Stimulated activated CD8-positive, alpha-beta memory T cell treated with anti-CD3 and anti-CD28 coated beads, Interleukin-4, amount 100 ng/mL, for 1 hour (primary cell): ENCODE measurements at places on chromosomes 12 and 14.

- DNase-seq, result no peak
Observed at GRCh38 chr12:45559537-45559936, 170.0 kb upstream of the ARID2 start.

DNA sequence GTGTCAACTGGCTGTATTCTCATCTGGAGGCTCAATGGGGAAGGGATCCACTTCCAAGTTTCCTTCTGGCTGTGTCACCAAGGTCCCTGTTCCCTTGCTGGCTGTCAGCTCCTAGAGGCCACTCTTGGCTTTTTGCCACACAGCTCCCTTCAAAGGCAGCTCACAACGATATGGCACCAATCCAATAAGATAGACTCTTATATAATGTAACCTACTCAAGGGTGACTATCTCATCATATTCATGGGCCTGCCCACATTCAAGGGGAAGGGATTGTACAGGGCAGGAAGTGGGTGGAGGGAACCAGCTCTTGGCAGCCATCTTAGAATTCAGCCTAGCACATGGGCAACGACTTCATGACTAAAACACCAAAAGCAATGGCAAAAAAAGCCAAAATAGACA, 98.7 kb upstream of the PLXNC1 start:
- no peak for DNase-seq

- DNase-seq, result no peak
Observed at GRCh38 chr12:68007466-68007865, 18.2 kb downstream of the IFNG-AS1 start.

DNA sequence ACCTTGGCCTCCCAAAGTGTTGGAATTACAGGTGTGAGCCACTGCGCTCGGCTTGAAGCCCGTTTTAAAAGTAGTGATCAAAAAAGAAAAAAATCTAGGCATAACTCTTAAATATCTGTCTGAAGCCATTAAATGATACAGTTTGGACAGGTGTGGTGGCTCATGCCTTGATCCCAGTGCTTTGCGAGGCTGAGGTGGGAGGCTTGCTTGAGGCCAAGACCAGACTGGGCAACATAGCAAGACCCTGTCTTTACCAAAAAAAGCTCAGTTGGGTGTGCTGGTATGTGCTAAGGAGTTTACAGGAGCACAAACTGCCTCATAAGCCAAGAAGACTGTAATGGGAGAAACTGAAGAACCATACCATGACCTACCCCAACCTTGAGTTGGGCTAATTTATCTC, 26.0 kb downstream of the SYNE2 start:
- no peak for DNase-seq

DNA sequence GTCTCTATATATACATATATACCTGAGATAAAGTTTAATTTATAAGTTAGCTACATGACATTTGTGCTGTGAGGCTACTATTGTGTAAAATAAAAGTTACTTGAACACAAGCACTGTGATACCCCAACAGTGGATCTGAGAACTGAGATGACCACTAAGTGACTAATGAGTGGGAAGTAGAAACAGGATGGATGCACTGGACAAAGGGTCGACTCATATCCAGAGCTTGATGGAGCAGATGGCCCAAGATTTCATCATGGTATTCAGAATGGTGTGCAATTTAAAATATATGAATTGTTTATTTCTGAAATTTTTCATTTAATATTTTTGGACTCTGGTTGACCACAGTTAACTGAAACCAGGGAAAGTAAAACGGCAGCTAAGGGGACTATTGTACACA, 908.6 kb upstream of the MDGA2 start:
- DNase-seq, result no peak

- DNase-seq, result no peak
Observed at GRCh38 chr14:54554401-54554800, 12.5 kb upstream of the SAMD4A start.

DNA sequence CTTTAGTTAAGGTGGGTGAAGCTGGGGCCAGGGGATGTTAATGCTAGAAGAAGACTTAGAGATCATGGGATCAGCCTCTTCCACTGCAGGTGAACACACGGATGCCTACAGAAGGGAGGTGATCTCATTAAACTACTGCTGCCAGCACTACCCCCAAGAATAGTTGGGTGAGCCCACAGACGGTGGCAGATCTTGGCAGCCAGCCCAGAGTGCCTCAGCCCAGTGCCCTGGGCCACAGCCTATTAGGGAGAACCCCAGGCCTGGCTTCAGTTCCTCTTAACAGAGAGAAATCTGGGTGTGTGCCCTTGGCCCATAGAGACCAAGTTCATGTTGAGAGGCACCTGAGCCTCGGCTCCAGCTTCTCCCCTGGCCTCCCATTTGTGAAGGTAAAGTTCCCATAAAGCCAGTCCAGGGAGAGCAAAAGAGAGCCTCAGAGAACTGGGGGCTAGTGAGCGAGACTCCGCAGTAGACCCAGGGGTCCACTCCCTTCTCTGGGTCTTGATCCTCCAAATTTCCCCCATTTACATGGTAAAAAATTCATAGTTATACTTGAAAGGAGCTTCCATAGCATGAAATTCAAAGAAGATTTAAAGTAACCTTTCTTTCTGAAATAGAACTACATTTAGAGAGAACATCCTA, 125.0 kb upstream of the CCND2 start:
- DNase-seq, result peak; percentile 35

DNA sequence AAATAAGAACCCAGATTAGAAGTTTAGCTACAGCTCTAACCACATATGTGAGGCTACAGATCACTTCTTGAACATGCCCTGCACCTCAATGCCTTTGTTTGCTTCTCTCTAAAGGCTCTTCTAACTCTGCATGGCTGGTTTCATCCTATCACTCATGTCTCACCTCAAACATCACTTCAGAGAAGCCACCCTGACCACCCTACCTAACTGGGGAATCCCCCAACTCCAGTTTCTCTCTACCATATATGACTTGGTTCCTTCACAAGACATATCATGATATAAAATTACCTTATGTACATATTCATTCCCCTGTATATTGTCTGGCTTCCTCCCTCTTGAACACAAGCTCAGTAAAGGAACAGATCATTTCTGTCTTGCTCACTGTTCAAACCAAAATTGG, 250.2 kb upstream of the GRIP1 start:
- DNase-seq, result no peak

- DNase-seq, result no peak
Observed at GRCh38 chr14:104155513-104155912, 17.1 kb downstream of the KIF26A start.

- no peak for DNase-seq
Observed at GRCh38 chr12:103852498-103852997, 11.5 kb upstream of the NT5DC3 start.

DNA sequence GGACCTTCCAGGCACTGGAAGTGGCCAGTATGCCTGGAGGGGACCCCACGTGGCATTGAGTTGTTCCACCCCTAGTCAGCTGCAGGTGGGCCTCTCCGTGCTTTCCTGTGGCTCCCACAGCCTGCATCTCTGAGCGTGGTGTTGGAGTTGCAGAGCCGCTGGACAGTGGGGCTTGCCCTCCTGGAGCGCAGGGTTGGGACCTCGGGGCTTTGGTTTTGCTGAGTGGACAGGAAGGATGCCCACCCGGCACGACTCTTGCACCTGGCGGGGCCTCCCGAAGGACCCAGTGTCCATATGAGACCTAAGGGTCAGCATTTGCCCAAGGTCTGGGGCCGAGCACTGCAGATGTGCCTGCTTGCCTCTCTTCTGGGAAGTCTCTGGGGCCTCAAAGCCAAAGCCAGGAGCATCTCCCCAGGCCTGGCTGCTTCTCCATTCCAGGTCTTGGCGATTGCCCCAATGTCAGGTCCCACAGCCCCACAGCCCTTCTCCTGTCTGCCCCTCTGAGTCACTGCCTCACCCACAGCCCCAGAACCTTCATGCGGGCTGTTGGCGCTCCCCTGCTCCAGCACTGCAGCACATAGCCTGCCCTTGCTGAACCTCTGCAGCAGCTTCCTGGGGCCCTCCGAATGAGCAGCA, 1.5 kb downstream of the PACS2 start:
- DNase-seq, result no peak

- no peak for DNase-seq
Observed at GRCh38 chr12:95443459-95443858, 30.5 kb upstream of the METAP2 start.

DNA sequence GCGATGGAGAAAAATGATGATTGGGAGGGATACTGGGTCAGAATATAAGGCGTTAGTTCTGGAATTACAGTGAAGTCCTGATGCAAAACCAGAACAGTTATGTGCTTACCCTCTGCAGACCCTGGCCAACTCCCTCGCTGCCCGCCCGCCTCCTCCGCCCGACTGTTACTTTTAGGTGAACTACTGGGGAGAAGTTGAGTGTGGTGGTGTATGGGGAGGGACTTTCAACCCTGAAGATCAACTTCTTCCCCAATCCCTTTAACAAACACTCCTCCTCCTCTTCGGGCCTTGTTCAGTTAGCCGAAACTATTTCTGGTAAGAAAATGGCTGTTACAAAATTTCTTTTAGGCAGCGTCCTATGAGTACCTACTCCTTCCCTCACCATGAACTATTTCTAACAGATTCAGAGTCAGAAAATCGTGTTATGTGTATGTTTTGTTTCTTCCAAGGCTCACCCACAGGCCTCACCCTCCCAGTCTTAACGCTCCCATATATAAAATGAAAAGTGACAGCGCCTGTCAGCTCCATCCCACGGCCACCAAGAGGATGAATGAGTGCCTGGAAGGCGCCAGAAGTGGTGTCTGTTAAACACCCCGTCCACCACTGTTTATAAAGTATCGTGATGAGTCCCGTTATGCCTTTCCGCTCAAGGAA, 1.3 kb downstream of the FBXO33 start:
- no peak for DNase-seq

GRCh38 chr14:44820230-44820964, 141.3 kb downstream of the KLHL28 start:
- DNase-seq, result no peak

DNA sequence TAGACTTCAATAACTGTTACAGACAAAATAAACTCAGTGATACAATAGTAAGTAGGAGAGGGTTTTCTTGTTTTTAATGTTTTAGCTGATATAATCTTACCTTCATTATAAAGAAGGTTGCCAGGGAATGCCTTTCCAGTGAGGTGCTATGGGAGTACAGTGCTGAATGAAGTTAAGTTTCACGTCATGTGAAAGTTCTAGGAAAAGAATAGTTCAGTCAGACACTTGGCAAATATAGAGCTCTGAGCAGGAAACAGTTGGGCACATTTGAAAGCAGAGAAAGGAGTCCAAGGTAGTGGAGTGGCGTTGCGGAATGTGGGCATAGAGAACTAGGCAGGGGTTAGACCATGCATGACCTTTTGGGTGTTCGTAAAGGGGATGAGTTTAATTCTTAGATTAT, 88.6 kb upstream of the DCN start:
- no peak for DNase-seq

GRCh38 chr14:105022276-105022670, 1.4 kb upstream of the CDCA4 start:
- DNase-seq, result no peak

DNA sequence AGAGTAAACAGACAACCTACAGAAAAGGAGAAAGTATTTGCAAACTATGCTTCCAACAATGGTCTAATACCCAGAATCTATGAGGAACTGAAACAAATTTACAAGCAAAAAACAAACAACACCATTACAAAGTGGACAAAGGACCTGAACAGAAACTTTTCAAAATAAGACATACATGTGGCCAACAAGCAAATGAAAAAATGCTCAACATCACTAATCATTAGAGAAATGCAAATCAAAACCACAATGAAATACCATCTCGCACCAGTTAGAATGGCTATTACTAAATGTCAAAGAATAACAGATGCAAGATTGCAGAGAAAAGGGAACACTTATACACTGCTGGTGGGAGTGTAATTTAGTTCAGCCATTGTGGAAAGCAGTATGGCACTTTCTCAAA, 125.8 kb downstream of the C12orf42 start:
- DNase-seq, result no peak

GRCh38 chr12:92196368-92196767, 50.7 kb upstream of the BTG1 start:
- no peak for DNase-seq

GRCh38 chr14:91580876-91581577, 70.9 kb upstream of the PPP4R3A start:
- no peak for DNase-seq

GRCh38 chr12:93167331-93167730, 210.4 kb upstream of the NUDT4 start:
- DNase-seq, result no peak

- DNase-seq, result no peak
Observed at GRCh38 chr12:80032946-80033345, 66.4 kb upstream of the OTOGL start.

- no peak for DNase-seq
Observed at GRCh38 chr12:41453409-41453808, 265.3 kb downstream of the PDZRN4 start.

DNA sequence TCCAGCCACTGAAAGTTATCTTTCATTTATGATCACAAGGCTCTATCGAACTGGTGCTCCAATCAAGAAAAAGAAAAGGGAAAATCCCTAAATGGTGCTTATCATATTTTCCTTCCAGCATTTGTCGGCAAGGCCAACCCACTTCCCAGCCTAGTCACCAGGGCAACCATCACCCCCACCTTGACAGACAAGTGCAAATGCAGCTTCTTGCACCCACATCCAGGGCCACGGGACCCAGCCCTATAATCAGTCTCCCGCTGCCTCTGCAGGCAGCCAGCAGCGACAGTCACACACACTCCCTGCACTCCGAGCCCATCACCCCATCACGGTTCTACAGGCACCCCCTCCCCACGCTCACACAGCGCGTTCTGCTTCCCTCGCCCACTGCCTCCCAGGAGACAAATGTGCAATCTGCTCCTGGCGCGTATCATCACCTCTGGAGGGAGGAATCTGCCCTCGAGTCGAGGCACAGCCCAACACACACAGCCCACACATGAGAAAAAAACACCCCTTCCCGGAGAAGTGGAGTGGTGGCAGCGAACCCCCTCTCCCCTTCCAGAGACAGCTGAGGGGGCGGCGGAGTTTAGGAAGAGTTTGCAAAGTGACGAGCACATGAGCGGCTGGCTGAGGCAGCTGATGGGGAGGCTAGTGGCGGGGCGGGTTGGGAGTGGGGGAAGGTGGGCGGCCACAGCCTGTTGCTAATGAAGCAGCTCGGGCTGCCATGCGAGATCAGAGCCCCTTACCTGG, 9.3 kb upstream of the PPP4R4 start:
- DNase-seq, result no peak

- DNase-seq, result no peak
Observed at GRCh38 chr12:62484233-62484632, 17.6 kb downstream of the MON2 start.

DNA sequence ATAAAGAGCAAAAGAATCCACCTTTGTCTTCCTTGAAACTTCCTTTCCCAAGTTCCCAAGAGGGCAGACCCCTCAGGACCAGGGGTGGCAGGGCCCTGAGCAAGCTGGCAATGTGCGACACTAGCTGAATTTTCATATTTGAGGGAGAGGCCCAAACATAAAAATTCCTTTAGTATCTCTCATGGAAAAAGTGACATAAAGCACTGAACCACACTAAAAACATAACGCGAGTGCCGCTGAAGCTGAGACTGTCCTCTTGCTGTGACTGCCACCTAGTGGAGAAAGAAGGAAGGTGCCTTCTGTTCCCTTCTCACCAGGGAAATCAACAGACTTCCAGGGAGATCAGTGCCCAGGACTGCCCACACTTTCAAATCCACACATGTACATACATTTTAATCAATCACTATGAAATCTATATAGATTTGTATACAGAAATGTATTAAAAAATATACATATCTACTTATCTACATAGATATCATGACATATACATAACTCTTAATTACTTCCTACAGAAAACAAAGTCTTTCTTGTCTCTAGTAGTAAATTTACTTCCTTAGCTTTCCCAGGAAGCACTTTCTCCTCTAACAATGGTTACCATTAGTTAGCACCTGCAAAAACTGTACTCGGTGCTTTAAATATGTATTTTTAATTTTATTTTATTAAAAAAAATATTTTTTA, 53.8 kb downstream of the SSH1 start:
- DNase-seq, result peak; percentile 50
